ENCODE measurements at places on chromosomes 5 and 9. TPM values are rescaled to one million over a fixed set of nuclear protein-coding genes. Genes with fewer than 3 reads are reported as not detected.

GRCh38 chr9:133188843-133189180 is 20.2 kb downstream of the OBP2B start:
- no peak for DNase-seq

- DNase-seq, result no peak
Observed at GRCh38 chr9:134335061-134335460, 8.8 kb downstream of the RXRA start.

DNA sequence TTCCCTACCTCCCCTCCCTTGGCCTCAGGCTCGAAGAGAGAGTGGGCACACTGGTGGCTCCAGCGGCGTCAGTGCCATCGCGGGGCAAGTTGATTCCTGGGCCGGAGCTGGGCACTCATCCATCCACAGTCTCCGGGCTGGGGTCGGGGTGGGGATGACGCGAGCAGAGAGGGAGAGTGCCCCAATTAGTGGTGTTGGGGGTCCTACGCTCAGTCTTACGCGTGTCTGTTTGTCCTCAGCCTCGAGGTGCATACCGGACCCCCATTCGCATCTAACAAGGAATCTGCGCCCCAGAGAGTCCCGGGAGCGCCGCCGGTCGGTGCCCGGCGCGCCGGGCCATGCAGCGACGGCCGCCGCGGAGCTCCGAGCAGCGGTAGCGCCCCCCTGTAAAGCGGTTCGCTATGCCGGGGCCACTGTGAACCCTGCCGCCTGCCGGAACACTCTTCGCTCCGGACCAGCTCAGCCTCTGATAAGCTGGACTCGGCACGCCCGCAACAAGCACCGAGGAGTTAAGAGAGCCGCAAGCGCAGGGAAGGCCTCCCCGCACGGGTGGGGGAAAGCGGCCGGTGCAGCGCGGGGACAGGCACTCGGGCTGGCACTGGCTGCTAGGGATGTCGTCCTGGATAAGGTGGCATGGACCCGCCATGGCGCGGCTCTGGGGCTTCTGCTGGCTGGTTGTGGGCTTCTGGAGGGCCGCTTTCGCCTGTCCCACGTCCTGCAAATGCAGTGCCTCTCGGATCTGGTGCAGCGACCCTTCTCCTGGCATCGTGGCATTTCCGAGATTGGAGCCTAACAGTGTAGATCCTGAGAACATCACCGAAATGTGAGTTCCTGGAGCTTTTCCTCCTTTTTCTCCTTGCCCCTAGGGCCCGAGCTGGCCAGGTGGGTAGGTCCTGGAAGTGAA is 861 bp downstream of the NTRK2 start:
- no peak for DNase-seq

DNA sequence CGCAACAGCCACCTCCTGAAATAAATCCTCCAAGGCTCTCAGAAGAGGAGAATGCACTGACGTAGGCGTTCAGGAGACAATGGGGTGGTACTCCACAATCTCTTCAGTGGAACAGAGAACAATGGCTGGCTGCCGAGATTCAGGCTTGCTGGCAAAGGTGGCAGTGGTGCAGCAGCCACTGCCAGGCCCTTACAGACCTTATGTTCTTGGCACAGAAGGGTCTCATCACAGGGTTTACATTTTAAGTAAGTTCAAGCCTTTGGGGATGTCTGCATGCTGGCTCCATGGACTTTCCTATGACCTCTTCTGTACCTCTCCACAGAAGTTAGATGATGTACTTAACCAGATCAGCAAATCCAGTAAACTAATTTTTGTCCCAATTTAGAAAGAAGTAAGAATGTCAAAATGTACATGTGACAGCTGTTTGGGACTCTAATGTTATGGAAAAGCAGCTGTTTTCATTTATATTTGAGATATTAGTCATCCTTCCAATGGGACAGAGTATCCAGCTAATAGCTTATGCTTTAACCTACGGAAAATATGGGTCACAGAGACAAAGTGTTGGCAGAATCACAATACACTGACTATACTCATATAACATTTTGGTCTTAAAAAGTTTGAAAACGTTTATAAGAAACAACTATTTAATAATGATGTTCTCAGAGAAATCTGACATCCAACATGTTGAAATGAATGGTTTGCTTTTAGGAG is 180.9 kb downstream of the MAPKAP1 start:
- no peak for DNase-seq

Gene FOXD4L6
- total RNA-seq, result not detected

GRCh38 chr9:137674307-137674975 is 55.6 kb downstream of the EHMT1 start:
- no peak for DNase-seq

GRCh38 chr5:160769301-160769700 is 82.7 kb downstream of the ATP10B start:
- no peak for DNase-seq

GRCh38 chr5:177472460-177473442 is 683 bp downstream of the DBN1 start:
- DNase-seq, result no peak

Gene MVB12B
- 1.1 TPM for total RNA-seq

GRCh38 chr5:133977858-133978257 is 9.4 kb upstream of the C5orf15 start:
- DNase-seq, result no peak

Gene SPINK7
- not detected for total RNA-seq

DNA sequence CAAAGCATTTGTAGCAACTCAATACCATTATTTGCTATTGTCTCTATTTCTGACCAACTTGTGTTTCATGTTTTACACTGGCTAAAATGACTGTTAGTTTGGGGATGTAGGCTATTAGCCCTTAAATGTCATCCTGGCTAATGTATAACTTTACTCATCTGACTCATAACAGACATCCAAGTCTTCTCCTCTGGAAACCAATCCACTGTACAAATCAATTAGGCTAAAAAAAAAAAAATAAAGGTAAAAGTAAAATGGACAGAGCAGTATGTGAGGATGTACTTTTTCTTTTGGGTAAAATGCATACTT is 20.6 kb downstream of the MEGF9 start:
- DNase-seq, result no peak

DNA sequence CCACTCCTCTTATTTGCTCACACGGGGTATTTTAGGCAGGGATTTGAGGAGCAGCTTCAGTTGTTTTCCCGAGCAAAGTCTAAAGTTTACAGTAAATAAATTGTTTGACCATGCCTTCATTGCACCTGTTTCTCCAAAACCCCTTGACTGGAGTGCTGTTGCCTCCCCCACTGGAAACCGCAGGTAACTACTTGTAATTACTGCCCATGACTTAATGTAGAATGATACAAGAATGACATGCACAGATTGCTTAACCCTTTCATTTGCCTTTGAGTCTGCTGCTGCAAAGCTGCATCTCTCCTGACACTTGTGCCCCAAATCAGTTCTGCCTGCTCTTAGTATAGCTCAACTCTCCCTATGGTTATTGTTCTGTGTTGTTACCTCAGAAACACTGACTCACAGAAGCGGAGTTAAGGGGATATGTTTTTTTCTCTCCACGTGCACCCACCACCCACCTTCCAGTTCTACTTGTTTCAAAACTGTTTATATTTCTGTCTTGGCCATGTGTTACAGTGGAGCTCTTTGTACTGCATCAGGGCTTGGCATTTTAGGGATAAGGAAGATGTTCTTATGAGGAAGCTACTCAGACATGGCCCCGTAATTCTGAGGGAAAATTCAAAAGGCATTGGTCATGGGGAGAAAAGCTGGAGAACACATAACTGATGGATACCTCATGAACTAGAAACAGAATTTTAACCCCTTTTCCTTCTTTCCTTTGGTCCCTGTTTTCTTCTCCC is 2.3 kb downstream of the ADRB2 start:
- DNase-seq, result no peak

DNA sequence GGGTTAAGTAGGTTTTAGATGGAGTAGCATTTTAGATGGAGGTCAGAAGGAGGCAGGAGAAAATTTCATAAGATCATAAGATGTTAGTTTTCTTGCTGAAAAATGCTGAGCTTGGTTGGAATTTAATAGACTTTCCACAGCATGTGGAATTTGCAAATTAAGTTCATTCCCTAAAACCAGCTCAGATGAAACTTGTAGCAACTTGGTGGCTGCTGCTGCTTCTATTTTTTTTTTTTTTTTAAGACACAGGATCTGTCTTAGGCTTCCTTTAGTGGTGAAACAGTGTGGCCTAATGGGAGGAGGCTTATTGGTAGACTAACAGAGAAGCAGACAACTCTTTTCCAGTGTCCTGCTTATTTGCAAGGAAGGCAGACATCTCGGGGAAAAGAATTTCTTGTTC is 154.5 kb downstream of the AOPEP start:
- DNase-seq, result no peak

DNA sequence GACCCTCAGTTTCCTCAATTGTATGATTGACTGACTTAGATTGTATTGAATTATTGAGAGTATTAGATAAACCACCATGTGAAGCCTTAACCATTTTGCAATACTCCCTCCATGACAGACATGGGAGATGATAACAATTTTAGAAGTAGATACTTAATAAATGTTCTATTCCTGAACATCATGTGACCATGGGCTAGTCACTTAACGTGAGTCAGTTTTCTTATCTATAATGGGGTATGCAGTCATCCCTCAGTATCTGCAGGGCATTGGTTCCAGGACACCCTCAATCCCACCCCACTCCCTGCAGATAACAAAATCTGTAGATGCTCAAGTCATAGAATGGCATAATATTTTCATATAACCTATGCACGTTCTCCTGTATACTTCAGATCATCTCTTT is 31.0 kb downstream of the SNX18 start:
- DNase-seq, result no peak

DNA sequence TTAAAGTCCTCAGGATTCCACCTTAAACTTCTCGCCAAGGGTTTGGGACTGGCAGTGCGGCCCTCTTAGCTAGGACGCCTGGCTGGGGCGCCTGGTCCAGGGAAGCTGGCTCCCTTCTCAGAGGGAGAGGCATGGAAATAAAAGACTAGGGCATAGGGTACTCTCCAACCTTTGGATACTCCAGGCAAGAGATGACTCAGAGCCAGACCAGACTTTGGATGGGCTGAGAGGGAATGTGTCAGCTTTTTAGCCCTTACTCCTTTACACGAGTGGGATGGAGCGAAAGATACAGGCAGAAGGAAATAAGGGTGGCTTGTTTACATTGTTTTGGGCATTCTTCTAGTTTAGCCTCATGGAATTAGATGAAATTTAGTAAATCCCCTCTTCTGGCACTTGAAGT is 48.2 kb downstream of the IL31RA start:
- no peak for DNase-seq

- no peak for DNase-seq
Observed at GRCh38 chr5:133639850-133640528, 27.6 kb upstream of the FSTL4 start.

DNA sequence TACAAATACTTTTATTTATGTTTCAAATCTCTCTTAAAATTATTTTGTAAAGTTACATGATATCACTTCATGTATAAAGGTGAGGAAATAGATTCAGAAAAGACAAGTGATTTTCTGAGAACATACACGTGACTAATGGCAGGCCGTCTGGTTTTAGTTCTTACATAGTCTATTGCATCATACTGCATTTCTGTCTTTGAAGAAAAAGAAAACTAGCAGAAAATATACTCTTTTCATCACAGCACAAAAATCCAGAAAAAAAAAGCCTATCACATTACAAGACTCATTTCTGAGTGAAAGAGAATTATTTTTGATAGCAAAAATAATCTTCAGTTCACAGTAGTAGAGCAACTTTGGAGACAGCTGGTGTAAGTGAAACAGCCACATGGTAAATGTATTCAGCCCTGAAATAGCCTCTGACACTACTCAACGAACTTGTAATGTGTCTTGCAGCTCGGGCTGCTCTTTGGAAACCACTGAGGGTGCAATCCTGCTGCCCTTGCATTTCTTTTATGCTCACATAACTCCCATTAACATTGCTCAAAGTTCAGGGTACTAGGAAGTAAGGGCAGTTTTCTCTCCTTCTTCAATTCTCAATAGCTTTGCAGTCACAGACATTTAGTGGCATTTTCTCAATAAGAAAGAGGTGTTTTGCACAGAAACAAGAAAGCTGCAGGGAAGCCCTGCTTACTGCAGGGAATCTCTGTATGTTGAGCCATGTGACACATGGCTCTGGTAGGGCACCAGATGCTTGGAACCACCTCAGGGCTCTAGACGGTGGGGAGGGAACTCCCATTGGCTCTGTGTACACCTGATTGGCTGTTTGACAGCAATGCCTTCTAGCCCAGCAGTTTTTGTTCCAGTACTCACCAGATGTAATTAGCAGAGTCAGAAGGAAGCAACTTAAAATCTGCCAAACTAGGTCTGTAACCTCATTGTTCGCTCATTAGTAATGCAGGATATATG is 845.3 kb upstream of the PTPRD start:
- no peak for DNase-seq

Gene BHMT2
- total RNA-seq, result not detected

Gene PPIC
- total RNA-seq, result not detected

DNA sequence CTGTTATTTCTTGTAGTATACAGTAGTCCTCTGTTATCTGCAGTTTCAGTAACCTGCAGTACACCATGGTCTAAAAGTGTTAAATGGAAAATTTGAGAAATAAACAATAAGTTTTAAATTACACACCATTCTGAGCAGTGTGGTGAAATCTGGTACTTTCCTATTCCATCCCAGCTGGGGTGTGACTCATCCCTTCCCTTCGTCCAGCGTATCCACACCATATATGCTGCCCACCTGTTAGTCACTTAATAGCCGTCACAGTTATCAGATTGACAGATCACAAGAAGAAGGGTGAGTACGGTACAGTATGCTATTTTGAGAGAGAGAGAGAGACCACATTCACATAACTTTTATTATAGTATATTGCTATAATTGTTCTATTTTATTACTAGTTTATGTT is 28.9 kb downstream of the FAM151B start:
- DNase-seq, result no peak

DNA sequence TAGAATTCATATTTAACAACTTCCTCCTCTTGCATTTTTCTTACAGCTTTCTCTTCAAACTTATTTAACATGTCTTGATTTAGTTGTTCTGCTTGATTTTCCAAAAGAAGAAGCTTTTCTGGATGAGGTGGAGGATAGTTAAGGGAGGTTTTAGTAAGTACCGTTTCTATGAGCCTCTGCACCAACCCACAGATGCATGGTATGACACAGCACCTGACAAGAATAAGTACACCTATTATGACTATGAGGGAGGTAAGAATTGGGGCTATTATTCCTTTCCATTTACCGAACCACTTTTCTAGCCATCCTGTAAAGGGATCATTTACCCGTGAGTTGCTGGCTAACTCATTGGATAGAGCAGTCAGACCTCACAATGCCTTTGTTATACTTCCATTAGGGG is 2.5 kb upstream of the HMGCS1 start:
- DNase-seq, result no peak

- no peak for DNase-seq
Observed at GRCh38 chr5:95682891-95683290, at the start of gene SPATA9. Gene SPATA9, minus strand, starts transcription at chr5:95682991. Its CDS starts 137 bp downstream, at chr5:95682854.

Measured in natural killer cell treated with Interleukin-12 subunit alpha and Interleukin-12 subunit beta and Interleukin-15 and Interleukin-18, amount 100 ng/mL, for 72 hours (primary cell).